H9 (cell line): ENCODE measurements at places on chromosomes 12 and 14.

- DNase-seq, result no peak
Measured at GRCh38 chr14:95901054-95901453, 24.4 kb downstream of the TUNAR start.

DNA sequence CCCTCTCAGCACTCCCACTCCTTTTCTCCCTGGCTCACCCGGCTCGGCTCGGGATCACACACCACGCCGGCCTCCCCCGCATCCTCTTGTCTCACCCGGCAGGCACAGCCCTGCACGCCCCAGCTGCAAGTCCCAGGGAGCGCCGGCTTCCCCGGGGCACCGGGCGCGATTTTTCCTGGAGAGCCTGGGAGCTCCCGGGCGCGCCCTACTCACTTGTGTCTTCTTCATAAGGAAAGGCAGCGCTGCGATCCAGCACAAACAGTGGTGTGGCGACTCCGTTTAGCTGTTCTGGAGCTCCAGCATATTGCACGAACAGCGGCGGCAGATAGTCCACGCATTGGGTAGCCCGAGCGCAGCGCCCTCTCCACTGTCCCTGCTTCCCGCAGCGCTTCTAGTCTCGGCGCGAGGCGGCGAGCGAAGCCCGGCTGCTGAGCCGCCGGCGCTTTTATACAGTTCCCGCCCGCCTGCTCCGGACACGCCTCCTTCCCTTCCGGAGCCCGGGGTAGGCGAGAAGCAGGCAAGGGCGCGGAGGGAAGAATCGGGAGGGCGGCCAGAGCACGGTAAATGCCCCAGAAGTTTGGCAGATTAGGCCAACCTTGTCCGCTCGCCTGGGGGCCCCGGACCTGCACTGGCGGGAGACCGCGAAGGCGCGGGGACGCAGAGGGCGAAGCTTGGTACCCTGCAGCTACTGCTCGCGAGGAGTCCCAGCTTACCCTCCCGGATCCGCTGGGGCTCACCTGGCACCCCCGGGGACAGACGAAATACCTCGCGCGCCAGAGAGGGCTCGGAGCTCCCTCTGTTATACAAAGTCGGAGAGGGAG, at the start of gene KITLG:
Gene KITLG (minus strand): TSS at position 421 of the 821 bp plus-strand sequence. CDS start 193 bp downstream, at position 228.
- peak; percentile 92 for DNase-seq

- DNase-seq, result no peak
Measured at GRCh38 chr14:20827326-20827725, 24.7 kb upstream of the RNASE1 start.

- no peak for DNase-seq
Measured at GRCh38 chr12:97246368-97246767, 216.2 kb upstream of the RMST start.

DNA sequence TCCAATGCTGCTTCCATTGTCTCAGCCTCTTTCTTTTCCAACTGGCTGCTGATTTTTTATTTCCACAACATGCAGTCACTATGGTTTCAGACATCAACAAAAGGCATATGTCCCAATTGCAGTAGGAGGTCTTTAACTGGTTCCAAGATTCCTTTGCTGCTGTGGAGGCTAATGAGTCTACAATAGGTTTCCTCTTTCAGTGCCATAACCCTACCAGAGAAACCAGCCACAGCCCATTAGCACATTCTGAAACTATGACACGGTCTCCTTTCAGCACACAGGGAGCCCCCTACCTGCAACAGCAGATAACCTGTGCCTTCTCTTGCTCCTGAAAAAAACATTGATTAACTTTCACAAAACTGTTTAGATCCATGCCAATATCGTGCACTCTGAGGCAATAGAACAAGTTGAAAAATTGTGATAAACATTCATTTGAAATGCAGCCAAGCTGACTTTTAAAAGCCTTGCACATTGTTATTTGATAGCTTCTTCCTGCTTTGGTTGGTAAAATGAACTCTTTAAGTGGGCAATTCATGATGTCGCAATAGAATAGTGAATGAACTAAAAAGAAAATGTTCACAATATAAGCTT, 32.4 kb downstream of the PLEKHG7 start:
- no peak for DNase-seq

- peak; percentile 51 for DNase-seq
Measured at GRCh38 chr12:106831699-106832098, 57.2 kb downstream of the RIC8B start.

DNA sequence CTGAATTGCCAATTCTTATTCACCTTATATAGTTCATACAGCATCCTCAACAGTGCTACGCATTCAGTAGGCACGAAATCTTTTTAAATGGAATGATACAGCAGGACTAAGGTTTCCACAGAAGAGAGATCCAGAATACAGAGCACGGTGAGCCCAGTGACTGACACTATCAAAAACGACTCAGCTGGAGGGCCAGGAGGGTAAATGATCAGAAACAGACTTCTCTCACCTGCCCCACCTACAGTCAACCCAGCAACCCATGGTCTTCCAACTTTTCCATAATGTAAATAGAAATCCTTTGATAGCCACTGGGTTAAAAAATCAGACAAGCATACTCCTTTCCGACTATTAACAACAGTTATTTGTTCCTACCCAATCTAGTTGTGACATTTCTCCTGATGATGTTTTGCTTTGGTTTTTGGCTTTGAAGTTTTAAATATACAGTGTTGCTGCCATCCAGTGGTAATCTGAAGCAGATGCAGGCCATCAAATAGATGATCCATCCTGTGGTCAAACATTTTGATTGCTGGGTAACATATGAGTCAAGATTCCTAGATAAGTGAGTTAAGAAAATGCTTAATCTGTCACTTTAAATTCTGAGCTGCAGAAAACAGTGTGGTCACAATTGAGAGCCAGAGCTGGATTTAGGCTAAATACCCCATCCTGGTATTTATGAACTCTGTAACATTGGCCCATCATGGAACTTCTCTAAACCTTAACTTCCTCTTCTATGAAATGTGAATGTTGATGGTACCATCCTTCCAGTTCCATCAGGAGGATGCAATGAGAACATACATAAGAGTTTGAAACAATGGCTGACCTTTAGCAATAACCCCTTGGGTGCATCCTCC, 42.0 kb downstream of the GPHB5 start:
- no peak for DNase-seq

DNA sequence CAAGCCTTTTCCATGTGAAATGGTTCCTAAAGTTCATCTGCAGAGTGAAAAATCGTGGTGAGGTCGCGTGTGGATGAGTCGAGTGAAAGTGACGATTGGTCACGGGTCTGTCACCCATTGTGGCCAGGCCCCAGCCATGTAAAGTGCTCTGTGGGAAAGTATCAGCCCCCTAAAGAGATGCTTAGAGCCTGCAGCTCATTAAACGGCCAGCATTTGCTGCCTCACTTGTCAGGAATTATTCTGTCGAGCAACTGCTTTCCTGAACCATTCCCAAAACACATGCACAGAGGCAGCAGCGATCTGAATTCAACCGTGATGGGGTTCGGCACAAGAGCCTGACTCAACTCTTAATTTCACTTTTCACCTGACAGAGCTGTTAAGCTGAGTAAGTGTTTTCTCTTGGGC, 16.0 kb downstream of the DBX2 start:
- DNase-seq, result no peak

GRCh38 chr12:105228494-105228893, 7.5 kb downstream of the APPL2 start:
- DNase-seq, result no peak

DNA sequence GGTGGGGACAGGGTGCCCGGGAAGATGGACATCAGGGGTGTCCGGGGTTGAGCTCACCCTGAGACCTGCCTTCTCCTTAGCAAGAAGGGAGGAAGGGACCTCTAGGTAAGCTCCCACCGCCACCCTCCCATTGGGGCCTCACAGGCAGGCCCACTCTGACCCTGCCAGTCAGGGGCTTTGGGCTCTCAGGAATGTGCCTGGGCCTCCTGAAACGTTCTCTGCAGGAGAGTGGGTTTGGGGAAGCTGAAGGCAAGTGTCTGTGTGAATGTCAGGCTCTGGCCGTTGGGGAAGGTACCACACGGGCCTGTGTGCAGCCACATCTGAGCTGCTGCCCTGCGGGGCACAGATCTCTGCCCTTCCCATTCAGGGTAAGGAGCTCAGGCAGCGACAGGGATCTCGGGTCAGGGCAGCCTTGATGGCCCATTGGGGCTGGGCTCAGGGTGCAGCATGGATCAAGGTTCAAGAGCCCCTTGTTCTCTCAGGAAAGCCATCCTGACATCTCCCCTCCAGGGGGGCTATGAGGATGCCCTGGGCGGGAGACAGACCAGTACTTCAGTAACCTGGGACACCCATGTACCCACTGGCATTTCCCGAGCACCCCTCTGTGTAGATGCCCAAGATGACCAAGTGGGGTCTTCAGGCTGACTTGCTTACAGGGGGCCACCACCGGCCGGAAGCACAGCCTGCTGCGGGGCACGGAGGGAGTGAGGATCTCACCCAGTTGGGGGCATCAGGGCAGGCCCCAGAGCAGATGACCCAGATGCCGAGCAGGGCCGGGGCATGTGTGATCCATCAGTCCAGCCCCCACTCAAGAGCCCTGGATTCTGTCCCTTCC, 29.7 kb downstream of the FAM222A start:
- DNase-seq, result peak; percentile 27

- no peak for DNase-seq
Measured at GRCh38 chr12:110531741-110532333, 29.7 kb downstream of the RAD9B start.

DNA sequence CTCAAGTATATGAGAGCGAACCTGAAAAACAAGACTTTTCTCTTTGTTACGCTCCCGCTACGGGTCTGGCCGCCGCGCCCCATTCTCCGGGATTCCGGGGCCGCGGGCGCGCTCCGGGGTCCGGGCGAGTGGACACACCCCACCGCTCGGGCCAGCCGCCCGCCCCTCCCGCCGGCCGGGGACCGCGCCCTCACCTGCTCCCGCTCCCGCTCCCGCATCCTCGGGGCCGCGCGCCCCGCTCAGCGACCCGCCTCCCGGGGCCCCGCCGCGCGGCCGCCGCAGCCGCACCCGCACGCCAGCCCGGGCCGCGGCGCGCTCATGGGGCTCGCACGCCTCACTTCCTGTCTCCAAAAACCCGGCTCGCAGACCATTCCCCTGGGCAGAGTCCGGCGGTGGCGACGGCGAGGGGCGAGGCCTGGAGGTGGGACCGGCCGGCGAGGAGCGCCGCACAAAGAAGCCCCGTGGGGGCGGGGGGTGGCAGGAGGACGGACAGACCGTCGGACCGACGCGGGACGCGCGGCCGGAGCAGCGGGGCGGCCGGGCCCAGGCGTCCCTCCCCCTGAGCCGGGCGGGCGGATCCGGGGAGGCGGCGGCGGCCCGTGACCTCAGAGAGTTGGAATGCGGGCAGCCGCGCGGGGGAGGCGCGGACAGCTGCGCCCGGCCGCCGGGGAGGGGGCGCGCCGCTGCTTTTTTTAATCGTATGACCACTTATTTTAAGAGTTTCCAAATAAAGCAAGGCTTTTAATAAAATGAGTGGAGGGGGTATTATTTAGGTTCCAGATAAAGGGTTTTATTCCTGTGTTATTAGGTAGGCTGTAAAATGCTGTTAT, at the start of gene PTPN21:
Gene PTPN21 (minus strand): TSS at position 551 of the 830 bp plus-strand sequence. CDS start 4,590 bp downstream, outside the sequence.
- peak; percentile 77 for DNase-seq

- no peak for DNase-seq
Measured at GRCh38 chr12:3103806-3104205, 26.6 kb downstream of the TSPAN9 start.

GRCh38 chr12:121905746-121906145, 12.6 kb upstream of the CFAP251 start:
- DNase-seq, result no peak

DNA sequence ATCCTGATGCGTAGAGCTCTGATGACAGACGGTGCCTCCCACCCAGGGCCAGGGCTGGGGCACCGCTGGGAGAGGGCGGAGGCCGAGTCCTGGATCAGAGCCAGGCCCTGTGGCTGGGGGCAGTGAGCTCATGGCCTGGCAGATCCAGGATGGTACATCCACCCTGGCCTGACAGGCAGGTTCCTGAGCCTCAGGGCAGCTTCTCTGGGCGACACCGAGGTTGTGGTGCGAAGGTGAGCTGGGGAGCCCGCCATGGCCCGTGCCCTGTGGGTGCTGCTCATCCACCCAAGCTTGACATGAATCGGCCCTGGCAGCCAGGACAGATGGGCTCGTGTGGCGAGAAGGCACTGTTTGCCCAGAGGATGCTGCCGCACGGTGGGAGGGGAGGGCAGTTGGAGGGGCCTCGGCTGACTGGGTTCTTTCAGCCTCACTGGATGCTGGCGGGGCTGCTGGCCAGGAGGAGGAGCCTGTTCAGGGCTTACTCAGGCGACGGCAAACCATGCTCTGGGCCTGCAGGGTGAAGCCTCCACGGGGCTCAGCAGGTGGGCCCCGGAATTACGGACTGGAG, 16.6 kb downstream of the LRTM2 start:
- DNase-seq, result no peak

- DNase-seq, result no peak
Measured at GRCh38 chr12:75742961-75743360, 231.6 kb upstream of the KRR1 start.

- DNase-seq, result no peak
Measured at GRCh38 chr14:36818794-36819384, 157.2 kb downstream of the PAX9 start.

- DNase-seq, result no peak
Measured at GRCh38 chr14:61462566-61463193, 141.3 kb downstream of the PRKCH start.

GRCh38 chr14:54762296-54762695, 140.3 kb downstream of the GCH1 start:
- DNase-seq, result no peak

GRCh38 chr12:24728366-24728765, 220.5 kb downstream of the BCAT1 start:
- no peak for DNase-seq

- DNase-seq, result no peak
Measured at GRCh38 chr14:96078625-96079016, 39.5 kb downstream of the C14orf132 start.

GRCh38 chr12:5510251-5510805, 78.4 kb downstream of the NTF3 start:
- DNase-seq, result peak; percentile 26

DNA sequence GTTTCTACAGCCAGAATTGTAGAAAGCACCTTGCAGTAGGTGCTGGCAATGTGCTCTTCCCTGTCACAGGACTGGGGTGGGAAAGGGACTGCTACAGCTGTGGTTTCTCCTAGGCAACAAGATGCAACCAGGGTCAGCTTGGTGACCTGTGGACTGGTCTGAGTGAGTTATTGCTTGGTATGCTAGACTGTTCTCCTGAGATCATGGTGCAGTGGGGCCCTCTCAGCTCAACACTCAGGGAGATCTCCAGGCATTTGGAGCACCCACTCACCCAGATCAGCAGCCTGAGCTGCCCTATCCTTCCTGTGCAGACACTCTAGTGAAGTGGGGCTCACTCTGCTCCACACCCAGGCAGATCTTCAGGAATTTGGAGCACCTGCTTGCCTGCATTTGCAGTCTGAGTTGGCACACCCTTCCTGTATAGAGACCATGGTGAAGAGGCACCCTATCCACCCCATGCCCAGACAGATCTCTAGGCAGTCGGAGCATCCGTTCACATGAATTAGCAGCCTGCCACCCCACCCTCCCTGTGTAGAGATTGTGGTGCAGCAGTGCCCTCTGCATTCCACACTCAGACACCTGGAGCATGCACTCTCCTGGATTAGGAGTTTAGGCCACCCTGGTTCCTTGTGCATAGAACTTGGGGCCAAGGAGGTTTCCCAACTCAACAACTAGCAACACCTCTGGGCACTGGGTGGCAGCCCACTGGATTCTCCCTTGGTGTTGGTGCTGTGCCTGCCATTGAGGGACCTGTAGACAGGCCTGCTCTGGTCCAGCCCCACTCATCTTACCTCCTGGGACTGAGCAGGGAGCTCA, 3.8 kb upstream of the FAM186B start:
- no peak for DNase-seq
